T47D (cell line): ENCODE measurements at places on chromosomes 5 and 9.

- no peak for DNase-seq
Observed at GRCh38 chr9:121559183-121559582, 59.5 kb upstream of the GGTA1 start.

- no peak for DNase-seq
Observed at GRCh38 chr5:43635374-43635773, 32.4 kb downstream of the NNT start.

DNA sequence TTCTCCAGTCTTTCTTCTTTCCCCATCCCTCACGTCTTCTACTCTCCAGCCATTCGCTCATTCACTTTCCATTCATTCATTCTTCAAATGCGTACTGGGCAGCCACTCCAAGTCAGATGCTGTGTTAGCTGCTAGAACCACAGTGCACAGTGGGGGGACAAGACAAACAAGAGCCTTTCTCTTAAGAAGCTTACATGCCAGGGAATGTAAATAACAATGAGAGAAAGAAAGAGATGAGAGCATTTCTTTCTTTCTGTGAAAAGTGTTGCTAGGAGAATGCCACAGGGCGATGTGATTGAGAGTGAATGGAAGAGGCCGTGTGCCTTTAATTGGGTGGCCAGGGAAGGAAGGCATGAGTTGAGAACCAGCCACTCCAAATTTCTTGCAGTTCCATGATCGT lies 46.3 kb upstream of the SMIM23 start:
- no peak for DNase-seq

- no peak for DNase-seq
Observed at GRCh38 chr9:89750117-89750791, 145.4 kb downstream of the GADD45G start.

DNA sequence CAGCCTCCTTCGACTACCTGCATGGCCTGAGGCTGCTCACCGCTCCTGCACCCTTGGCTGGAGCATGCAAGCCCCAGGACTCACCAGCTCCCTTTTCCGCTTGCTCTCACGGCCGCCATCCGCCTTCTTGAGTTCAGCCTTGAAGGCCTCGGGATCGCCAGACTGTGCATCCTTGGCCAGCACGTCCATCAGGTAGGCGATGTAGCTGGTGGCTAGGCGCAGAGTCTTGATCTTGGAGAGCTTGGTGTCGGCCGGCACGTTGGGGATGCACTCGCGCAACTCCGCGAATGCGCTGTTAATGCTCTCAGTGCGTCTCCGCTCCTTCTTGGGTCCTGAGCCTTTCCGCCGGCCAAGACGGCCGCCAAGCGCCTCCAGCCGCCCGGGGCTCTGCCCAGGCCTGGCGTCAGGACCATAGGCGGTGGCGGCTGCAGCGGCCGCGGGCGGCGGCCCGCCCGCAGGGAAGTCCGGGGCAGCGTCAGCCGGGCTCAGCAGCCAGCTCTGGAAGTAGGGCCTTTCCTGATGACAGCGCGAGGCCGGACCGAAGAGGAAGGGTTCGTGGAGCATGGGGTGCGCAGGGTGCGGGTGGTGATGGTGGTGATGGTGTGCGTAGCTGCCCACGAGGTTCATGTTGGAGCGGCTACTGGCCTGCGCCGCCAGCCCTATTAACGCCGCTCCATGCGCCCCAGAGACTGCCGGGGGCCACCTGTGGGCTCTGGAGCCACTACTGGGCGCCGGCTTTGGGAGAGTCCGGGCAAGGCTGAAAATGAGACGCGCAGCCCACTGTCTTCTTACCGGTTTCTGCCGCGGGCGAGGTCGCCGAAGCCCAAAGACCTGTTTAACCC lies 424 bp downstream of the HAND1 start:
- DNase-seq, result peak; percentile 30

- DNase-seq, result no peak
Observed at GRCh38 chr9:3912280-3912679, 386.5 kb upstream of the RFX3 start.

GRCh38 chr9:137800196-137801022 lies 77.2 kb upstream of the CACNA1B start:
- no peak for DNase-seq

GRCh38 chr5:121976979-121977378 lies 15.2 kb downstream of the SRFBP1 start:
- DNase-seq, result no peak

GRCh38 chr9:21591221-21592062 lies 109.3 kb upstream of the IFNE start:
- DNase-seq, result no peak

DNA sequence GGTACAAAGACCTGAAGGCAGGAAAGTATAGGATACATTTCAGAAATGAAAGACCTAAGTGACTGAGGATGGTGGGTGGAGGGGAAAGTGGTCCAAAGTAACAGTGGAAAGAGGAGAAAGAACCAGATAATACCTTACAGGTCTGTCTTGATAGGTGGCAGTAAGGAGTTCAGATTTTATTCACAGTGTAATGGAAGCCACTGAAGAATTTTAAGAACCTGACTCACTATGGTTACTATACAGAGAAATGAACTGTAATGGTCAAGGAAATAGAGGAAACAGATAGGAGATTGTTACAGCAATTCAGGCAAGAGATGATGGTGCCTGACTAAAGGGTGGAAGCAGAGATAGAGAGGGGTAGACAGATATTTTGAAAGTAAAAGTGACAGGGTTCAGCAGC lies 46.5 kb downstream of the EPB41L4A start:
- peak; percentile 19 for DNase-seq

DNA sequence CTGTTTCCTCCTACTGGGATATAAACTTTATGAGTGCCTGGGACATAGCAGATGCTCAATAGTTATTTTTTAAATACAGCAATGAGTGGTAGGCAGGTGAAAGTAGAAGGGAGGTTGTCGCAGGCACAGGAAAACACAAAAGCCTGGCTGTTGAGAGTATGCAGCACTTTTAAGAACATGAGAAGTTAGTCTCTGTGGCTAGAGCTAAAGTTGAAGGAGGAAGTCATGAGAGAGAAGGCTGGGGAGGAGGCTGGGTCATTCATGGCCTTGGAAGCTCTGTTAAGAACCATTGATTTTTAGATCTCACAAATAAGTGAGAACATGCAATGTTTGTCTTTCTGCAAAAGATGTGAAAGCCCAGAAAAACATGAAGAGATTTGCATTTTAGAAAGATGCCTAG lies 126.7 kb downstream of the PRKACG start:
- DNase-seq, result no peak

GRCh38 chr5:57862471-57862911 lies 379.9 kb upstream of the ACTBL2 start:
- DNase-seq, result peak; percentile 56

- no peak for DNase-seq
Observed at GRCh38 chr5:174608631-174609097, 115.7 kb upstream of the MSX2 start.

DNA sequence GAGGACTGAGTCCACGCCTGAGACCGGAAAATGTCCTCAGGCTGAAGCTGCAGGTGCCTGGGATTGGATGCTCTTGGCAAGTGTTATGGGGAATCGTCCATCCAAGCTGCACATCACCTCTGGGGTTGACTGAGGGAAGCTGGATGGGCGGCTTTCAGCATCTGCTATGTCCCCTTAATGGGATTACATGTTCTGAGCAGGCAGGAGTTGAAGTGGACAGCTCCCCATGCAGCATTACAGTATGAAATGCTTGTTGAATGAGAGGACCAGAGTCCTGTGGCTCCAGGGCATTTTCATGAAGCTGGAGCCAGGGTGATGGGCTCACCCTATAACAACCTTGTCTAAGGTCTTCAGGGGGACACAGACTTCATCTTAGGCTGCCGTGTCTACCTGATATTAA lies 270.9 kb downstream of the HSPA4 start:
- no peak for DNase-seq

DNA sequence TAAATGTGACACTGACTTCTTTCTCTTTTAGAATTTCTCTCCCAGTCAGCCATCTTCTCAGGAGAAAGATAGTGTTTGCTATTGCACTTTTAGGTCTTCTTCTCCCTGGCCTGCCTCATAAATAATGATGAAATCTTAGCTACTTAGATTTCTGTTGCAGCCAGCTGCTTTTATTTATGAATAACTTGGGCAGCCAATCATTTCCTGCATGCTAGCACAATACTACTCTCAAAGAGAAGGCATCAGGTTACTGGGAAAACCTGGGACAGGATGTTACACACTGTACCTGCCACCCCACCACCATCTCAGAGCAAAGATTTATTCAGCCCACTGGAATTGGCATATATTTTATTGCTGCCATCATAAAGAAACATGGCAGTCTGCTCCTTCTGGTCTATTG lies 266.6 kb downstream of the PRELID2 start:
- DNase-seq, result no peak

- DNase-seq, result no peak
Observed at GRCh38 chr5:143931476-143931875, 119.5 kb downstream of the HMHB1 start.

GRCh38 chr5:17156463-17156862 lies 61.0 kb upstream of the BASP1 start:
- no peak for DNase-seq

DNA sequence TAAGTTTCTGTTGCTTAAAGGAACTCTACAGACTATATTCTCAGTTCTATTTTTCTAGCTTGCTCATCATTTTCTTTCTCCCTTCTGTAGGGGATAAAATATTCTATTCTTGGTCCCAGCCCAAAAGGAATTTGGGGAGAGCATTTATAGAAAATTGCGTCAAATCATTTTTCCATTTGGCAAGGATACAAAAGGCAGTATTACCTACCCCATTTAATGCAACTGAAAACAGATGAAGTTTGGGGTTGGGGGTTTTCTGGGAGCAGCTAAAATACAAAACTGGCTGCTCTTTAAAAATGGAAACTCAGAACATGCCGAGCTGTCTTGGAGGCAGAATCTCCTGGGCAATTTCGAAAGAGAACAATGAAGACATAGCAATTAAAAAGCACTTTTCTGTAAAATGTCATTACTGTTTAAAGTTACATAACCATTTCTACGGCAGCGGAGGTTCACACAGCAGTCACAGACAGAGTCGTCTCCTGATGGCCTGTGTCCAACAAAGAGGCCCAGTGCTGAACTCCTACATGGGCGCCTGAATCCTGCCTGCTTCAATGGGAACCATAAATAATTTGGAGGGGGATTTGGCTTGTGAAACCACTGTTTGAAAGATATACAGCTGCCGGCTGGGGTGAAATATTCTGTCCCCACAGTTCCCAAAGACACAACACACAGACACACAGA lies 152.4 kb downstream of the BRINP1 start:
- DNase-seq, result no peak

DNA sequence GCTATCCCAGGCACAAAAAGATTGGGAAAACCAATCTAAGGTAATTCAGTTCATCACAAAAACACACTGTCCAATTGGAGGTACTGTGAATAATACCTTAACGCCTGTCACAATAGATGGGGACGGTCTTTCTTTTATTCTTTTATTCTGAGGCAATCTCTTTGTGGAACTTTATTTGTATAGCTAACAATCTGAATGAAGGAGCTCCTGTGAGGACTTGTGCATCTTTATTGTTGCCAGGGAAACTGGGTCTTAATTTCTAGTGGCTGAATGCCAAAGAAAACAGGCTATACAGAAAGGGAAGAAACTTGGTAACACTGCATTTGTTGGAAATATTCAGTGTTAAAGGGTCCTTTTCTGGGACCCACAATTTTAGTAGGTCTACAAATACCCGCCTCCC lies 546.9 kb upstream of the C9orf72 start:
- no peak for DNase-seq

DNA sequence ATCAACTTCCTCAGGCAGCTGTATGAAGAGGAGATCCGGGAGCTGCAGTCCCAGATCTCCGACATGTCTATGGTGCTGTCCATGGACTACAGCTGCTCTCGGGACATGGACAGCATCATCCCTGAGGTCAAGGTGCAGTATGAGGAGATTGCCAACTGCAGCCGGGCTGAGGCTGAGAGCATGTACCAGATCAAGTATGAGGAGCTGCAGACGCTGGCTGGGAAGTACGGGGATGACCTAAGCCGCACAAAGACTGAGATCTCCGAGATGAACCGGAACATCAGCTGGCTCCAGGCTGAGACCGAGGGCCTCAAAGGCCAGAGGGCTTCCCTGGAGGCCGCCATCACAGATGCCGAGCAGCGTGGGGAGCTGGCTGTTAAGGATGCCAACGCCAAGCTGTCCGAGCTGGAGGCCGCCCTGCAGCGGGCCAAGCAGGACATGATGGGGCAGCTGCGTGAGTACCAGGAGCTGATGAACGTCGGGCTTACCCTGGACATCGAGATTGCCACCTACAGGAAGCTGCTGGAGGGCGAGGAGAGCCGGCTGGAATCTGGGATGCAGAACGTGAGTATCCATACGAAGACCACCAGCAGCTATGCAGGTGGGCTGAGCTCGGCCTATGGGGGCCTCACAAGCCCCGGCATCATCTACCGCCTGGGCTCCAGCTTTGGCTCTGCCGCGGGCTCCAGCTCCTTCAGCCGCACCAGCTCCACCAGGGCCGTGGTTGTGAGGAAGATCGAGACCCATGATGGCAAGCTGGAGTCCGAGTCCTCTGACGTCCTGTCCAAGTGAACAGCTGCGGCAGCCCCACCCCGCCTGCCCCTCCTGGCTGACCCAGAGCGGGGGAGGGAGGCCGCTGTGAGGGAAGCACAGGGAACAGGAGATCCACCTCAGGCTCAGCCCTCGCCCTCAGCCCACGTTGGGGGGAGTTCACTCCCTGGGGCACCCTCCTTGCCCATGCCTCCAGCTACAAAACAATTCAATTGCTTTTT lies 84.0 kb downstream of the SEC61B start:
- DNase-seq, result no peak

DNA sequence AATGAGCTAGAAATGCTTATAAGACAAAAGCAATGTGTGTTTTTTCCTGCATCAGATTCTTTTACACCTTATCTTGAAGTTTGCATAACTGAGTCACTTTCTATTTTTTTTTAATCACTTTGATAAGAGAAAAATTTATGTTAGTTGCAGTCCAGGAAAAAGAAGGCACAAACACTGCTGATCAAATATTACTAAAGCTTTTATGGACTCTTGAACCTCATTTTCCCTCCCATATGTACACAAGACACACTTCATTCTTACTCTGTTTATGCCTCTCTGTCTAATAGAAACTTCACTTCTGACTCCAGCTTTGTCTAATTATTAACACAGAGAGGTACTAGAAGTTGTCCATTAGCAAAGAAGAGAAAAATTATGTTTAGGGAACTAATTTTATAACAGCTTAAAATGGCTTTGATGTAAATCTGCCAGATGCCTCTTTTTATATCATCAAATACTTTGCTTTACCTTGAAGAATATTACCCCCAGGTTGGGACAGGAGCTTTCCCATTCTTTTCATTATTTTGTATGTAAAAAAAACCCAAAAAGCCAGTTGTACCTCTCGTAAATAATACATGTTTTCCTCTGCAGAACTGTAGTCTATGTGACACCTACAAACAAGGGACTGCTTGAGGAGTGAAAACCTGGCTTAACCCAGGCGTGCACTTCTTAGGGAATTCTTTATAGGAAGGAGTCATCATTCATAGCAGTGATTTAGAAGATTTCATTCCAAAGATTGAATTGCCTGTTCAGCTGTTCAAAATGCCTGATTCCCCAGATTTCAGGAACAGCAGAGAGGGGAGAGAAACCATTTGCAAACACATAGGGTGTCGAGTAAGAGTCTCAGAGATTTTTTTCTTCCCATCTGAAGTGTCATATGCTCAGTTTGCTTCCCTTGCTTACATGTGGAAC lies 72.6 kb downstream of the DAPK1 start:
- DNase-seq, result no peak
